ENCODE measurements at places on chromosomes 4 and X.

GRCh38 chr4:144410230-144410783 lies 235.6 kb upstream of the HHIP start:
- DNase-seq = no peak

- DNase-seq = no peak
Measured at GRCh38 chr4:2417226-2417764, 1.1 kb downstream of the ZFYVE28 start.

DNA sequence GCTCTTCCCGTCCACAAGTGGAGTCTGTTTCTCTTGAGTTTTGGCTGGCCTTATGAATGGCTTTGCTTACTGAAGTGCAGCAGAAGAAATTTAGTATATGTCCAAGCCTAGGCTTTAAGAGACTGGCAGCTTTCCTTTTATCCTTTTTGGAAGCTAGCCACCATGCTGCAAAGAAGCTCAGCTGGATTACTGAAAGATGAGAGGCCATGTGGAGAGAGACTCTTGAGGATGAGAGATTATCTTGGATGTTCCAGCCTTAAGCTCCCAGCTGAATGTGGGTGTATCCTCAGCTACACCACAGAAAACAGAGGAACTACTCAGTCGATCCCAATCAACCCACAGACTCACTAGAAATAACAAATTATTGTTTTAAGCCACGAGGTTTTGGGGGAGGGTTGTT lies 12.5 kb downstream of the CCNG2 start:
- no peak for DNase-seq

- no peak for DNase-seq
Measured at GRCh38 chrX:8341814-8342590, 122.6 kb upstream of the VCX3B start.

DNA sequence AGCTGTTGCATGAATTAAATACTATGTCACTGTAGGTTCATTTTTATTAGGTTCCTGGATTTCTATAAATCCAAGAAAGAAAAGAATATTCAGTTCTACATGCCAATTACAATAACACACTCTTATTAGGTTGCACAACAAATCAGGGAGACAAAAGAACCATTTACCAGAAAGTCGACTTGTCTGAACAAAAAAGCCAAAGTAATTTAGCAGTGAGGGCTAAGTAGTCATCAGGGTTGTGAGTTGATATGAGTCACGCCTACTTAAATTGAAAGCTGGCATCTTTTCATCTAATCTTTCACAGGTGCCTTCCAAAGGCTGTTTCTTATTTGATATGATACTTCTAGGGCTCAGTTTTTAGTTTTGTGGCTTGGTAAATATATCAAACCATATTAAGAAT lies 25.4 kb upstream of the GNRHR start:
- no peak for DNase-seq

DNA sequence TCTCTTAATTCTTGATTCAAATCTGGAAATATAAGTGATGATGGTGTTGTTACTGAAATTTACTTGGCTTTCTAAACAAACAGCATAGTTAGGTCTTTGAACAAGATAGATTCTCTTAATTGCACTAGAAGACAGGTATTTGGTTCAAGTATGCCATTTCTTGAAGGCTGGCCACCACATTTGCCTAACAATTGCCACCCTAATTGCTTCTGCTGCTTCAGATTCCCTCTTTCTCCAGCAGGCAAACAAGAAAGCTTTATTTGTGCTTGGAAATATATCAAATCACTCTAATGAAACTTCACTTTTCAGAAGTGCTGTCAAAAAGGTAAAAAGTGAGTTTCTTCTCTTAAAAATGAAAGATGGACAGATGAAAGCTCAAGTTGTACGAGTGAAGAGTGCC lies 418.6 kb downstream of the INPP4B start:
- no peak for DNase-seq

DNA sequence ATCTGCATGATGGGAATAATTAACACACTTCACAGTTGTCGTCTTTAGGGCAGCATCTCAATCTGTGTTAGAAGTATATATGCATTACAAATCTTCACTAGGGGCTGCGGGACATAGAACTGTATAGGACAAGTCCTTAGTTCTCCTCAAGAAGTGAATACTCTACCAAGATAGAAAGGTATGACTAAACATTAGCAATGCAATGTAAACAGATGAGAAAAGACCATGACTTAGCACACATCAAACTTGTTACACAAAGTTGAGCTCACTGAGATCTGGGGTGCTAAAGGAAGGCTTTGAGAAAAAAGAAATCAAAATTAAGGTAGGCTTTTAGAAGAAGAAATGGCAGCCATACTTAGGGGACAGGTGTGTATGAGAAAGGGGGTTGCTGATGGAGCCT lies 182.1 kb upstream of the MAP3K15 start:
- DNase-seq = no peak

GRCh38 chrX:40570346-40571093 lies 10.2 kb upstream of the ATP6AP2 start:
- no peak for DNase-seq

- no peak for DNase-seq
Measured at GRCh38 chr4:176546975-176547374, 227.2 kb downstream of the SPCS3 start.

- no peak for DNase-seq
Measured at GRCh38 chr4:67167849-67168248, 377.5 kb downstream of the CENPC start.

- DNase-seq = no peak
Measured at GRCh38 chrX:93264261-93265002, 408.9 kb downstream of the NAP1L3 start.

- DNase-seq = no peak
Measured at GRCh38 chr4:110458494-110459266, 17.3 kb upstream of the ENPEP start.

DNA sequence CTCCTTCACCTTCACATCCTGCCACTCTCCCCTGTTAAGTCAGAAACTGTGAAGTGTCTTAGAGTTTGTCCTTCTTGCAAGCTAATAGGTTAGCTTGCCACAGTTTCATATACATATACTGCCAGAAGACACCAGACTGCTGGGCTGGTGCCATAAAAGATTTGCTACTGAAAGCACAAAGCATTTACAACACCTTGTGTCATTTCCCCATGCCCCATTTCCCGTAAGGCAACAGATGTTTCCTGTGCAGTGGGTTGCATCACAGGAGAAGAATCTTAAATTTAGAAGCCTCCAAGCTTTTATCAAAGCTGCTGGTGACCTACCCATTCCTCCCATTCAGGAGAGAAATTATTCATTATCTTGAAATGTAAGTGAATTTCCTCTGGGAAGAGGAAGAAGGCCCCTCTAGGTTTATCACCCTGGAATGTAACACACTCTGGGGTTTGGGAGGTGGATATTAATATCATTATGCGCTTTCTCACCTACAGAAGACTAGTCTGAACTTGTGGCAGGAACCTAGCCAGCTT lies 34.5 kb upstream of the RAB33B start:
- no peak for DNase-seq

DNA sequence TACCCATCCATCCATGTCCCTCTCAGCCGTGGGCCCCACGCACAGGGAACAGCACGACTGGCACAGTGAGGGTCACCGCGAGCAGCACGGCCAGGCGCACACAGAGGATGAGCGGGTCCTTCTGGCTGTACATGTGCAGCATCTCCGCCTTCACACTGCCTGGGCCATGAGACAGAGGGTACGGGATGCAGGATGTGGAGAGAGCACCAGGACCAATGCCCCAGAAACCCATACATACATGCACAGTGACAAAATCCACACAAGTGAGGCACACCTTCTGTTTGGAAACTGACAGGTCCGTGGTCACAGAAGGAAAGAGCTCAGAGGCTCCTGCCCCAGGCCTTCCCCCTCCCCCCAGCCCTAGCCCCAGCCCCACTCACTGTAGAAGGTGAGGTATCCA lies 9.5 kb downstream of the SLC38A5 start:
- DNase-seq = no peak

- DNase-seq = no peak
Measured at GRCh38 chr4:122814426-122814825, 12.2 kb upstream of the FGF2 start.

GRCh38 chrX:136353526-136354093 lies 52.8 kb downstream of the ADGRG4 start:
- no peak for DNase-seq

- DNase-seq = no peak
Measured at GRCh38 chr4:19721587-19721986, 530.1 kb upstream of the SLIT2 start.

DNA sequence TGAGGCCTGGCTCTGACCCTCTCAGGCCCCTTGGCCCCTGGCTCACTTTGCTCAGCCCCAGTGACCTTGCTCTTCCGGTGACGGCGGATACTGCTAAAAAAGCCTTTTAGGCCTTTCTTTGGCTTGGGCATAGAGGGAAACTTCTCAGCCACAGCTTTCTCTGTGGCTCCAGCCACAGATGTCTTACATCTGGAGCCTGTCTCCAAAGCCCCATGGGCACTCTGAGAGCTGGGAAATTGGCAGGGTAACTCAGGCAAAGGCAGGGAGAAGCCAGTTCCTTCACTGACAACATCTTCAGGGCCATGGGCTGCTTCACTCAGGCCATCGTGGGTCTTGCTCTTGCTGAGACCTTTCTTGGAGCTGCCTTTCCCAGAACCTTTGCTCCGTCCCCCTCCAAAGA lies 12.8 kb downstream of the AMER1 start:
- DNase-seq = no peak

DNA sequence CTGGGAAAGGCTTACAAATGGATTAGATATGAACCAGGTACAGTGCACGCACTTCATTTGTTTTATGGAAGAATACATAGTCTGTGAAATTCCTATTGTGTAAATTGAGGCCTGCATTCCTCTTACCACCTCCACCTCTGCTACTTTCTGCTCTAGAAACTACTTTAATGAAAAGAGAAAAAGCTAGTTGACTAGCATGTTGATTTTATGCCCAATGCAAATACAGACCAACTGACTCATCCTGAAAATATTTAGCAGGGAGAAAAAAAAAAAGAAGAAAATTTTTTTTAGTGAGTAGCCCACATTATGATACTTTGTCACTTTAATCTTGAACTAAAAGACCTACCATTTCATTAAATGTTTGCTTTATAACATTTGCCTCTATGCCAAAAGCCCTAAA lies 41.2 kb downstream of the DCLK2 start:
- no peak for DNase-seq

DNA sequence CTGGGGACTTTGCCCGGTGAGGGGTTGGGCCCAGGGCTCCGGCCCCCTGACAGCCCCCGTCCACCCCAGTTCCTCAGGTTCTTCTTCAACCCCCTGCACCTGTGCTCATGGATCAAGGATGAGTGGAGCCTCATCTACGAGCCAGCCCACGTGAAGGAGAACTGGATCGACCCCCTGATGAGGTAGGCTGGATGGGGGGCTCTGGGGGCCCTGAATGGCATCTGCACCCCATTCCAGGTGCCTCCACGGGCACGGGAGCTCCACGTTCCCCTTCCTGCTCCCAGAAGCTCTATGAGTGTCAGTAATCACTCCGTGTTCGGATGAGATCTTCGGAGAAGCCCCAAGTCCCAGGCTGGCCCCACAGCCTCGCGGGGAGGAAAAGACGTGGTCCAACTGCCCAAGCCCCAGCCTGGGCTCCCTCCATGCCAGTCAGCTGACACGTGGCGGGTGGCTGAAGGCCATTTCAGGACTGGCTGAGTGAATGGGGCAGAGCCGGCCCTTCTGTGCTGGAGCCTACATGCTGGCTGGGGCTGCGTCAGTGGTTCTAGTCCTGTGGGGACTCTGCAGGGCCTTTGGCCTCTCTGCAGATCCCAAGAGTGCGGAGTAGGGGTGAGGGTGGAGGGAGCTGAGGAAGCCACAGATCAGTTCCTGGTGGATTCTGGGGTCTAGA lies 24.4 kb downstream of the CFAP99 start:
- no peak for DNase-seq

DNA sequence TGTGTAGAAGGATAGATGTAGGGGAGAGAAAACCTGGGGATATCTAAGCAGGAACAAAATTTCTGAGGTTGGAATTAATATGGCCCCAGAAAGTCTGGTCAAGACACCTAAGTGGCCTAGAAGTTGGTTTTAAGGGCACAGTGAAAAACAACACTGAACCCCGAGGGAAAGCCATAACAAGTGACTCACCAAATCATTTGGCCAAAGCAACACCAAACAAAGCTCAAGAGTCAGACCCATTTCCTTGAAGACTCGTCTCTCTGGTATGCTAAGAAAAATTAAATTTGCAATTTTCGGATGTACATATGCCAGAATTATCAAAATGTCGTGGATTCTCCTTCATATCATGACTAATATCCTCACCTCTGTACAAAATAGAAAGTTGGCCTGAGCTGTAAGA lies 162.9 kb downstream of the SMIM20 start:
- DNase-seq = no peak

GRCh38 chr4:20464381-20464780 lies 212.7 kb downstream of the SLIT2 start:
- DNase-seq = no peak

DNA sequence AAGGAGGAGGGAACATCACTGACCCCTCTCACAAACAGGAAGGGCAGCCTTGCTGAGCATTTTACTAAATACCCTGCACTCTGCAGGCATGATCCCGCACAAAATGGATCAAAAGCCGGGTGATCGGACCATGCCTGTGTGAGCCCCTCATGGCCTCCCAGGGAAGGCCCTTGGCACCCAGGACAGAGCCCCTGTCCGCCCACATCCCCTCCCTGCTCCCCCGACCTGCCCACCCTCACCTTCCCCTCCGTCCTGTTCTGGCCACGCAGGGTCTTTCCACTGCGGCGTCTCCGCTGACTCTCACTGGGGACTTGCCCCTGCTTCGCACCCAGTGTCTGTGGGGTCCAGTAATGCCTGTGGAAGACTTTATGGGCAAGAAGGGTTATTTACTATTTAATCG lies 105.0 kb downstream of the HMX1 start:
- no peak for DNase-seq

DNA sequence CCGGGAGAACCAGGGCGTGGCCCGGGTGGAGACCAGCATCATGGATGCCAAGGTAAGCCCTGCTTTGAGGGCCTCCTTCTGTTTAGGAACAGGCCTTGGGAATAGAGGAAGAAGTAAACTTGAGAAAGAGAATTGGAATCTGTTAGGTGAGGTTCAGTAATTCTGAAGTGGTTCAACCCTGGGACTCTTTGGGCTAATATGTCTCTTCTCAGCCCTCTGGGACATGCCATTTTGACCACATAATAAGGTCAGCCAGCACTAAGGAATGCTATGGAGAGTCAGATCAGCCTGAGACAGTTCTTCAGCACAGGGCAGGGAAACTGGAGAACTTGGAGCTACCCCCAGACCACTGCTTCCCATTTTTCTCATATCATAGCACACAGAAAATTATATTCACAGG lies 63.3 kb upstream of the PRPS1 start:
- DNase-seq = no peak

GRCh38 chrX:50407976-50408375 lies 62.6 kb downstream of the DGKK start:
- DNase-seq = no peak

- no peak for DNase-seq
Measured at GRCh38 chr4:180900781-180901180, 1342.4 kb upstream of the TENM3 start.

- no peak for DNase-seq
Measured at GRCh38 chr4:5539584-5539983, 168.8 kb downstream of the EVC2 start.

GRCh38 chr4:106541253-106541652 lies 172.7 kb upstream of the GIMD1 start:
- no peak for DNase-seq
